ENCODE measurements at places on chromosomes 7 and 10.

GRCh38 chr7:124035706-124036105, 2.8 kb upstream of the TMEM229A start:
- no peak for DNase-seq

- no peak for DNase-seq
Measured at GRCh38 chr10:118300320-118300719, 41.8 kb downstream of the FAM204A start.

DNA sequence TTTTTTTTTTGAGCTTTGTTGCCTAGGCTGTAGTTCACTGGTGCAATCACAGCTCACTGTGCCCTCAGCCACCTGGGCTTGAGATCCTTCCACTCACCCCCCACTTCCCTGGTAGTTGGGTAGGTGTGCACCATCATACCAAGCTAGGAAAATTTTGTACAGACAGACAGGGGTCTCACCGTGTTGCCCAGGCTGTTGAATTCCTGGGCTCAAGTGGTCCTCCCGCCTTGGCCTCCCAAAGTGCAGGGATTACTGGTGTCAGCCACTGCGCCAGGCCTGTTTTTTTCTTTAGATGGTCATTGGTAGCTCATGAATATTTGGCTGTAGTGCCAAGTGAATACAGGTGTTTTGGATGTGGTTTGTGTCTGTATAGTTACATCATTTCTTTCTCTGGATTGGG, 7.5 kb downstream of the COMTD1 start:
- no peak for DNase-seq

- DNase-seq = no peak
Measured at GRCh38 chr10:73094986-73095480, 1.6 kb downstream of the P4HA1 start.

DNA sequence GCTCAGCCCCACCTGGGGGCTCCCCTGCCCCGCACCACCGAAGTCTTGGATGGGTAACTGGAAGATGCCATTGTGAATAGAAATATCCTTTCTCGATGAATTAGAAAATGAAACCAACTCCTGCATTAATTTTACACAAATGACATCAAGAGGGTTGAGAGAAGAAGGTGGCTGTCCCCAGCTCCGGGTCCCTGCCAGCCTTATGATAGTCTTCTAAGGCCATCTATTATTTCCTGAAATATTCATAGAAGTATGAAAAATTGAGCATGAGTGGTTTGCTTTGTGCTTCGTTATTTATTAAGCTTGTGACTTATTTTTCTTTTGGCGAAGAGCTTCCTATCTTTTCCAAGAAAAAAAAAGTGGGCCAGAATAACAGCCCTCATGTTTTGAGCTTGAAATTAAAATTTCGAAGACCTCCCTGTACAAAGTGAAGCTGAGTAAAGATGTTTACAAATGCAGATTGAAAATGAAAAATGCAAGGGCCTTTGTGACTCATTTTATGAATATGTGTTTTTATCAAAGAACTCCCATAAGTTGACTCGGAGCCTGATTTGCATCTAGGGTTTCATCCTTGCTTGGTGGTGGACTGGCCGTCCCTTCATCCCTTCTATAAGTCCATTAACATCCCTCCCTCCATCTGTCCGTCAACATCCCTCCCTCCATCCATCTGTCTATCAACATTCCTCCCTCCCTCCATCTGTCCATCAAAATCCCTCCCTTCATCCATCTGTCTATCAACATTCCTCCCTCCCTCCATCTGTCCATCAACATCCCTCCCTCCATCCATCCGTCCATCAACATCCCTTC, 20.5 kb upstream of the CFAP46 start:
- no peak for DNase-seq

- no peak for DNase-seq
Measured at GRCh38 chr7:69732203-69732602, 133.9 kb downstream of the AUTS2 start.

GRCh38 chr7:30850426-30850825, 61.2 kb upstream of the AQP1 start:
- DNase-seq = no peak

DNA sequence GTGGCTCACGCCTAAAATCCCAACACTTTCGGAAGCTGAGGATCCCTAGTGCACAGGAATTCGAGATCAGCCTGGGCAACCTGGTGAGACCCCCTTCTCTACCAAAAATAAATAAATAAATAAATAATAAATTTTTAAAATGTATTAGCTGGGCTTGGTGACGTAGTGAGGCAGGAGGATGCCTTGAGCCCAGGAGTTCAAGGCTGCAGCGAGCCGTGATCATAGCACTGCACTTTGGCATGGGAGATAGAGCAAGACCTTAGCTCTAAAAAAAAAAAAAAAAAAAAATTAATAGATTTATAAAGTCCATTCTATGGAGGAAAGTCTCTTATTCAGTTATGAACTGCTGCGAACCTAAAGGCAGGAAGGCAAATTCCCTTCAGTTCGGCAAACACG, 1.1 kb upstream of the PTPN12 start:
- no peak for DNase-seq

DNA sequence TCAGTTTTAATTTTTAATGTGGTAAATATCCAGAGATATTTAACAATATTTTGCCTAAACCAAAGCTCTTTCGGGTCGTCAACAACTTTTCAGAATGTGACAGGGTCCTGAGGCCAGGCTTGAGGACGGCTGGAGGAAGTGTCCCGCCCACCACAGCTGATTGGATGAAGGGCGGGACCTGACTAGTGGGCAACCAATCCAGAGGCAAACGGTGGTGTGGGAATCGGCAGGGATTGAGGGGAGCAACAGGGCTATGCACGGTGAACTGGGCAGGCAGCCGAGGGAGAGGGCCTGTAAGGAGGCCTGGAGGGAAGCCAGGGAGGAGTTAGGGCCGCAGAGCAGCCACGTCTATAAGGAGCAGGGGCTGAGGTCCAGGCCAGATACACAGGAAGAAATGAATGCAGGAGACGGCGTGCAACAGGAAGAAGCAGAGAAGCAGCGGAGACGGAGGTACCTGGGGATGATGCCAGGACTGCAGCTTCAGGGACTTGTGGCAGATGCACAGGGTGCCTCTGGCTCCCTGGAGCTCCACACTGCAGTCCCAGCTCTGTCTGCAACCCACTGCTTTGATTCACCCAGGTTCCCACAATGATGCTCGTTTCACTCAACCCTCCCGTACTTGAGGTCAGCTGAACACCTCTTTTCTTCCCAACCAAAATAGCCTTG, 46.1 kb upstream of the ZMIZ1 start:
- no peak for DNase-seq

GRCh38 chr10:111716032-111716431, 467.5 kb downstream of the GPAM start:
- no peak for DNase-seq

DNA sequence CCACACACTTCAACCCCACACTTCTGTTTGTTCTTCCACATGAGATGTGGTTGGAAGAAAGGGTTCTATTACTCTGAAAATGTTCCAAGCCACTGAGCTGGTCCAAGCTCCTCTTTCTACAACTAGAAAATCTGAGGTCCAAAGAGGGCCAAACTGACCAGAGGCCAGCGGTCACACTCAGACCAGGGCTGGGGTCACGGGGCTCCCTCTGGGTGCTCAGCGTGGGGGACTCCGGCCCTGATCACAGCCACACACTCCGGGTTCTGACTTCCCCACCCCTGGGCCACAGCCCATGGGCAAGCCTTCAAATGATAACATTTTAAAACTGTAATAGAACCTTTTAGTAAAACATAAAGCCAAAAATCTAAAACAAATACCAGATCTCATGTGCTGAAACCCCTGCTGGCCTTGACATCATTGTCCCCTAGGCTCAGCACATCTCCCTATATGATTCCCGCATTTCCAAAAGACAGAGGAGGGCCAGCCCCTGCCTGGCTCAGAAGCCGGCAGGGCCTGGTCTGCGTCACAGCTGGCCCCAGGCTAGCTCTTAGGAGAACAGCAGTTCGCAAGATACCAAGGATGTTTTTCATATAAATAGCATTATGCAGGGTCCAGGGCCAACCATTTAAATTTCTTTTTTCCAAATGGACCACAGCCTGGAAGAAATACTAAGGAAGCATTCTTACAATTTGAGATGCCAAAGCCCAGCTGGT, 3.3 kb downstream of the CRYGN start:
- no peak for DNase-seq

DNA sequence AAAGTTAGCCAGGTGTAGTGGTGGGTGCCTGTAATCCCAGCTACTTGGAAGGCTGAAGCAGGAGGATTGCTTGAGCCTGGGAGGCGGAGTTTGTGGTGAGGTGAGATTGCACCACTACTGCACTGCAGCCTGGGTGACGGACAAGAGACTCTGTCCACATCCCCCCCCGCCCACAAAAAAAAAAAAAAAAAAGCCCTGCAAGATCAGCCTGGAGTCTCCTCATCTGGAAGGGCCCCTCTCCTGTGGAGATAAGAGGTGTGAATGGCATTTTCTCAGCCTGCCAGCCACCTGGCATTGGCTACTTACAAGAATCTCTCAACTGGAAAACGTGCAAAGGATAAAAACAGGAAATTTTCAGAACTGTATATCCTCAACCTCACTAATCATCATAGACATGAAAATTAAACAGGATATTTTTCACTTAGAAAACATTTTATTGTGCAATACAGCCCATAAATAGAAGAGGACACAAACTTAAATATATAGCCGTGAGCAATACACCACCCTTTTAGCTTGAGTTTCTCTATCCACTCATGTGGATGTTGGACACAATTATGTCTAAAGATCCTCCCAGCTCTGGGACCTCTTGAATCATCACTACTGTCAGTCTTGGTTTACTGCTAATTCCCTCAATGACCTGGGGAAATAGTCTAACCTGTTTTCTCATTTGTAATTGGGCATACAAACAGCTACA, 11.3 kb upstream of the TSPAN15 start:
- DNase-seq = no peak

DNA sequence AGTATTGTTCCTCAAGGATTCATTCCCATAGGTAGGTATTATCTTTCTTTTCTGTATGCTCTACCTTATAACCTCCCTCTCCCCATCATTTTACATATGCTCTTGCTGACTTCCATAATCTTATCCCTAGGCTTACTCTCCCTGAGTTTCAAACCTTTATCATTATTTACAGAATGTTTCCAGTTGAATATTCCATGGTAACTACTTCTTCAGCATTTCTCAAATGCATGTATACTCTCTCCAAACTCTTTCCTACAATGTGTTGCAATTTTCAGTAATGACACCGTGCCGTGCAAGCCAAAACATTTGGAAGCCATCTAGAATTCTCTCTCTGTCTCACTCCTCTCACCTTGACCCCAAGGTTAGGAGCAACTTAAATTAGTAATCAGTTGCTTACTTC, 548.5 kb downstream of the MAGI2 start:
- DNase-seq = no peak

DNA sequence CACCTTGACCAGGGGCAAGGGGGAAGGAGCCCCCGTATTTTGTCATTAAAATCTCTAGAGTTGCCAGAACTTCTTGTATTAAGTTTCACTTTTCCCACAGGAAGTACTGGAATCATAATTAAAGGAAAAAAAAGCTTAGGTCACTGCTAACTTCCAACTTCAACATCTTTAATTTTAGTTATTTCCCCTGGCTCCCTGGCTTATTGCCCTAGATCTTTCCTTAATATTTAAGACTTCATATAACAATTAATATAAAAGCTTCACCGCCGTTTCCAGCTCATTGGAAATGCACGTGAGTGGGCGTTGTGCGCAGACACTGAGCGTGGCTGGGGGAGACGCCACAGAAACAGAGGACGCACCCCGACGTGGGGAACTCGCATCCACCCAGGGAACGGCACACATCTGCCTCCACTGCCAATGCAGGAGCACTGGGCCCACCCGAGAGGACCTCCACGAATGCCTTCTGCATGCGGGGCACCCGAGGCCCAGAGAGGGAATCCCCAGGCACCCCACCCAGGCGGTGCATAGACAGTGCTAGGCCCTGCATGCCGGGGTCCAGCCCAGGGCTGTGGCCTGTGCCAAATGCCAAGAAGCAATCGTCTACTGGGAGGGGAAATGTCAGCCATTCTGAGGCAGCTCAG, 72.2 kb downstream of the ADARB2 start:
- no peak for DNase-seq

DNA sequence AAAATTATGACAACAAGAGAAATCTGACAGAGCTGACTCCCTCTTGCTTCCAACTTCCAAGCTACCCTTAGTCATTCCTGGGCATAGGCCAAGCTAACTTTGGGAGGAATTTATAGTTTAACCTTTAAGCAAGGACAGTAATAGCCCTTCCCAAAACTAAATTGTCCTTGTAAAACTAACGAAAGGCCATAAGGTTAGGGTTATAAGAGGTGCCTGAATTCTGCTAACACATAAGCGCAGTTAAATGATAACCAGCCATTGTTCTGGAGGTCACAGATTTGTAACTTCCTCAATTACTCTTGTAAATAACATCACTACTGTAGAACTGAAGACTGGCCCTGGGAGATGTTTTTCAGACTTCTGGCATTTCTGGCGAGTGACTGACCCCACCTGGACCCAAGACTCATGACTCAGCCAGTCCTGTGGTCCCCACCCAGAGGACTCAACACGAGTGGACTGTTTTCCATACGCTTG, 481.2 kb downstream of the KCNMA1 start:
- DNase-seq = no peak

DNA sequence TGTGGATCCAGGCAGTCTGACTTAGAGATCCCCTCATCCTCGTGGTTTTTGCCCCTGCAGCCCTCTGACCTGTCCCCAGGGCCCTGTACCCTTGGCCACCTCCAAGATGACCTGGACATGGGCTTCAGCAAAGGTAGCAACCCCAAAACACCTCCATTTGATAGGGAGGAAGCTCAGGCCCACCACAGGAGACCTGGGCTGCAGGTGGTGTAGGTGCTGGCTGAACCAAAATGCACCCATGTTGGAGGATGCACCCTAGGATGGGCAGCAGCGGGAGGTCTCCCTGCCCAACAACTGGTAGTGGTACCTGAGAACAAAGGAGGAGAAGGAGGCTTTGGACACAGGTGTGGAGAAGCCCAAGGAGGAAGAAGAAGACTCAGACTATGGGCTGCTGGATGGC, 188.7 kb downstream of the ZNF716 start:
- DNase-seq = peak; percentile 27

- no peak for DNase-seq
Measured at GRCh38 chr7:35342786-35343185, 88.9 kb upstream of the TBX20 start.

DNA sequence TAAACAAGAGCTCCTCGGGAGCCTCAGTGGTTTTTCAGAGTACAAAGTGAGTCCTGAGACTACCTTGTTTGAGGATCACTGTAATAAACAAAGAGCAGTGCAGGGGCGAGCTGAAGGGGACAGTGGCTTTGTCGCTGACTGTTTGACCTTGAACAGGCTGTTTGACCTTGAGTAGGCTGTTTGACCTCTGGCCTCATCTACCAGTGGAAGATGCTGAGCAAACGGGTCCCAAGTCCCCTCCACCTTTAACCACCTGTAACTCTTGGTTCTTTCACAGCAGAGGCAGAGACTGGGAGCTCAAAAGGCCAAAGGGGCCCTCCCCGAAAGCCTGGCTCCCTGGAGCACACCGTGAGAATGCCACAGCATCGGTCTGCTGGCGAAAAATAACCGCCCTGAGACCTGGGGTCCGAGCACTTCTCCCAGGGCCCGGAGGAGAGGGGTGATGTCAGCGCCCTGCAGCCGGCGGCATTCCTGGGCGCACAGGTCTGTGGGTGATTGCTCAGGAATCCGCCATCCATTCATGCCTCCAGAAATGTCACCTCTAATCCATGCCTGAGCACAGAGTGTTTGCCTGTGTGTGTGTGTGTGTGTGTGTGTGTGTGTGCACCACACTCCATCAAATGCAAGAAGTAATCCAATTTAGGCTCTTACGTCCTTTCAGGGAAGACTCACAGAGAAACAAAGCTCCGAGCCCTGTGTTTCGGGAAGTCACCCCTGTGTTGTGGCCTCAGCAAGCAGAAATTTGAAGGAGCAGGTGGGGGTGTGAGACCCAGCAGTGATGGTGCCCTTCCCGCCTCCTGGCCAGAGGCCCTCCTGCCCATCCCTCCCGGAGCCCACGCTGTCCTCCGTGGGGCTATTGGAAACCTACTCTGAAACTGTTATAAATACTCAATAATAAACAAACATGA, 66.5 kb downstream of the ASB13 start:
- no peak for DNase-seq
